KBM-7 (cell line): ENCODE measurements at places on chromosomes 1 and 21.

GRCh38 chr1:61224609-61225008 is 142.2 kb downstream of the NFIA start:
- no peak for DNase-seq

- no peak for DNase-seq
Measured at GRCh38 chr1:174150499-174150898, 8.8 kb upstream of the RABGAP1L start.

DNA sequence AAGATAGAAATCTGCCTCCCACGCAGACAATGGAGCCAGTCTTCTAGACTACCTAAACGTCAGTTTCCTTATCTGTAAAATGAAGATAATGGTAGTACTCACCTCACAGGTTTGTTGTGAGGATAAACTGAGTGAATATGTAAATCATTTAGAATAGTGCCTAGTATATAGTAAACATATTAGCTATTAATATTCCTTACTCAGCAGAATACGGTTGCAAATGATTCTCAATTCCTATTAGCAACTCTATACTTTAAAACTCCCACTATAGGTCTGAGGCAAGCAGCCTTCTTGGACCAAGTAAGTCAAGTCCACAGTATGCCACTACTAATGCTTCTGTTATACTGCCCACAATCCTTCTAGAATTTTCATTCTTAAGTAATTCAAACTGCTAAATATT is 5.4 kb downstream of the GTF2B start:
- DNase-seq: no peak

GRCh38 chr1:193767886-193768285 is 581.5 kb upstream of the B3GALT2 start:
- no peak for DNase-seq

- no peak for DNase-seq
Measured at GRCh38 chr1:83854456-83854855, 144.5 kb downstream of the TTLL7 start.

- DNase-seq: no peak
Measured at GRCh38 chr1:31576743-31577455, 584 bp downstream of the TINAGL1 start.

DNA sequence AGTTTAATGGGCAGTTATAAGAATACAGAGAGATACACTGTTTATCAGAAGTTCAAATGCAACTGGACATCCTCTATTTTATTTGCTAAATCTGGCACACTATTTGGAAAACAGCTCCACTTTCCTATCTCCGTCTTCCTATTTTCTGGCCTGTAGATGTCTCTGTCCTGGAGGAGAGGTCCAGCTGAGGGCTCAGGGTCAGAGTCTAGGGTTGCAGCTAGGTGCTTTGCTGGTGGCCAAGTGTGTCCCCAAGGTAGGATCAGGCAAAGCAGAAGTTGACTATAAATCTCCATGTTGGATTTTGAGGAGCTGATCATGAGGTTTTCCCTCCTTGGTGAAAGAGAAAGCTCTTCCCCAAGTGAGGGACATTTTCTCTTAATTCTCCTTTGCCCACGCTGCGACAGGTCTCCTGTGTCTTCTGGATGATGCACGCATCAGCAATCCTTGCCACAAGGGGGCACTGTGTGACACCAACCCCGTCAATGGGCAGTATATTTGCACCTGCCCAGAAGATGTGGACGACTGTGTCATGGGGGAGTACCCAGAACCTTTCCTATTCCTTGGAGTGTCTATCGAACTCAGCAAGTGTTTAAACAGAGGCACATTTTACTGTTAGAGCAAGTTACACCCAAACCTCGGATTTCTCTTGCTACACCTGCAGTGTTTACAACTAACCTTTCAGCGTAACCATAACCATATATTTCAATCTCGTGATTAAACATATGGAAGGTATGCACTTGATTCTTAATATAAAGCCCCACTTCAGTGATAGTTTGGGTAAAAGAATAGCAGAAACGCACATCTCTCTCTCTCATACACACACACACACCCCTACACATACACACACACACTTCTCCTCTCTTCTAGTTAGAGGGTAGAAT is 10.2 kb downstream of the ADAM30 start:
- peak; percentile 65 for DNase-seq

DNA sequence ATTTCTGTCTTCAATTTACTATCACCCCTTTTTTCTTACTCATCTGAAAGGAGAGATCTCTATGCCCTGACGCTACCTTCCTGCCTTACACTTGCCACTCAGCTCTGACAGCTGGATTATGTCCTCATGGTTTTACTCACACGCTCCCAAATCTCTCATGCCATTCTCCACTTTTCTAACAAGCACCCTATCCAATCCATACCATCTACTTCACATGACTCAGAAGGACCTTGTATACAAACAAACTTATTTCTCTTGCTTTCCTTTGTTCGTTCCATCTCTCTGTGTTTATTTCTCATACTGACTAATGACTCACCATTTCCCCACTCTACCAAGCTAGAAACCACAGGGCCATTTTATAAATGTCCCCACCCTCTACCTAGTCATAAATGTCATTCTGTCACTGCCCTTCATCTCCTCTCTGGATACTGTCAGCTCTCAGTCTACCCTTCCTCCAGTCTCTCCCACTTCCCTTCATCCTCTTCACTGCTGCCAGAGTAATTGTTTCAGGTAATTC is 87.3 kb downstream of the USP24 start:
- DNase-seq: peak; percentile 14

GRCh38 chr1:169338617-169339016 is 29.0 kb downstream of the NME7 start:
- peak; percentile 50 for DNase-seq

DNA sequence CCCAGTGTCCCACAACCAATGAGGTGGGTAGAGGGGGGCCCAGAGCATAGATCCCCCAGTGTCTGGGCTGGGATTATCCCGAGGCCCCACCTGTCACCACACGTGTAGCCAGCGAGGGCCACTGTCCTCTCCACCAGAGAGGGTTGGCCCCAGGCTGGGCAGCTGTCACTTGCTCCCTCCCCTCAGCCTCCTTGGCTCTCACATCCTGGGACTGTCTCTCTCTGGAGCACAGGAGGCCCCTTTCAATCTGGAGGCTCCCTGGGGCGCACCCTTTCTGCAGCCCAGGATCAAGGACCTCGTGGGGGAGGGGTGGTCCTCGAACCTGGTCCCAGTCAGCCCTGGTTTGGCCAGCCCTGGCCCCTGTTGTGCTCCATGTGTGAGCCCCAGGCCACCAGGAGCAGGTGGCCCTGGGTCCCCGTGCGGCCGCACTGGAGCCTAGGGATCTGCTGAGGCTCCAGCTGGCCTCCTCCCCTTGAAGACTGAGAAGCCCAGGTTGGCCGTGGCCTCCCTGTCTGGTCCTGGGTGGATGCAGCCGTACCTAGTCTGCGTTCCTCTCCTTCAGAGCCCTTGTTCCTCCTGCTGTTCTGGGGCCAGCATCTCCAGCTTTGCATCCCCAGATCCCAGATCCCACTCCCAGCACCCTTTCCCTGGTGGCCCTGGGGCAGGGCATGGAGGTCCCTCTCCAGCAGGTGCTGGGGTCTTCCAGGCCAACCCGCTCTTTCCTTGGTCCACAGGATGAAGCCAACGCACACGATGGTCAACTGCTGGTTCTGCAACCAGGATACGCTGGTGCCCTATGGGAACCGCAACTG is 6.7 kb downstream of the TMEM201 start:
- DNase-seq: no peak

DNA sequence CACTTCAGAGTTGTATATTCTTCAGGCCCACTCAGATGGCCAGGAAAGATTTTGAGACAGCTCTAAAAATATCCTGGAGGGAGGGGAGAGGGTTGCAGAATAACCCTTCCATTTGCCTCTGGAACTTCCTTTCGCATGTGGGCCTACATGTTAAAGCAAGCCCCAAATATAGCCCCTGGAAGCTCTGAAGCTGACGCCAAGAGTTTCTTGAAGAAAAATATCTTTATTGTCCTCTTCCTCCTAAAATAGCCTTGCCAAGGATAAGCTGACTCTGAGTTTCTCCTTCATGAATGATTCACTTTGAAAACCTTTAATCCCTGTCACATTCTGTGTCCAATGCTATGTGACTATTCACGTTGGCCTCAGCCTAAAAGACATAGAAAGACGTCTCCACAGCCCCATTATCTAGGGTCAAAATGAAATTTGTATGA is 6.4 kb downstream of the C1orf116 start:
- no peak for DNase-seq
